CD4-positive, alpha-beta memory T cell (primary cell): ENCODE measurements at places on chromosomes 13 and 19. TPM values are rescaled to one million over a fixed set of nuclear protein-coding genes. Genes with fewer than 3 reads are reported as not detected.

Gene MYO16
- 12.0 TPM for total RNA-seq

Gene KCNK6
- 14.9 TPM for total RNA-seq

Gene SMIM44
- total RNA-seq = not detected

Gene VSTM2B
- total RNA-seq = not detected

Gene SHISA7
- not detected for total RNA-seq

Gene PRR19
- 0.64 TPM for total RNA-seq

Gene ATP1A3
- total RNA-seq = 3.5 TPM

Gene DACT3
- not detected for total RNA-seq

Gene SIGLEC12
- total RNA-seq = not detected

- peak; percentile 80 for DNase-seq
These were observed 3.7 kb downstream of the KASH5 start for GRCh38 chr19:49391581-49392399.

DNA sequence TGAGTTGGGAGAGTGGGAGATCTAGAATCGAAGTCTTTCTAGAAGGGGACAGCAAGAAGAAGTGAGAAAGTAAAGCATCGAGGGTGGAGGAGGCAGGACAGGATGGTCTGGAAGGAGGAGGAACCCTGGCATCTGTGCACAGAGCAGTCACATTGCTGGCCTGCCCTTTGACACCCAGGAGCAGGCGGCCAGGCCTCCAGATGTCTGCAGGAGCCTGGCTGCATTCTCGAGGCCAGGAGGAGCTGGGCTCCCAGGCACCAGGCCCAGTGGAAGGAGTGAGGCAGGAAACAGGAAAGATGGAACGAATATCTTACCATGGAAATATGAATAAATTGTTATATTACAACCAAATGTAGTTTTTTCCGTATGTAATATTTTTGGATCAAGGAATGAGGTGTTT, 27.7 kb upstream of the ARGLU1 start:
- DNase-seq = no peak

DNA sequence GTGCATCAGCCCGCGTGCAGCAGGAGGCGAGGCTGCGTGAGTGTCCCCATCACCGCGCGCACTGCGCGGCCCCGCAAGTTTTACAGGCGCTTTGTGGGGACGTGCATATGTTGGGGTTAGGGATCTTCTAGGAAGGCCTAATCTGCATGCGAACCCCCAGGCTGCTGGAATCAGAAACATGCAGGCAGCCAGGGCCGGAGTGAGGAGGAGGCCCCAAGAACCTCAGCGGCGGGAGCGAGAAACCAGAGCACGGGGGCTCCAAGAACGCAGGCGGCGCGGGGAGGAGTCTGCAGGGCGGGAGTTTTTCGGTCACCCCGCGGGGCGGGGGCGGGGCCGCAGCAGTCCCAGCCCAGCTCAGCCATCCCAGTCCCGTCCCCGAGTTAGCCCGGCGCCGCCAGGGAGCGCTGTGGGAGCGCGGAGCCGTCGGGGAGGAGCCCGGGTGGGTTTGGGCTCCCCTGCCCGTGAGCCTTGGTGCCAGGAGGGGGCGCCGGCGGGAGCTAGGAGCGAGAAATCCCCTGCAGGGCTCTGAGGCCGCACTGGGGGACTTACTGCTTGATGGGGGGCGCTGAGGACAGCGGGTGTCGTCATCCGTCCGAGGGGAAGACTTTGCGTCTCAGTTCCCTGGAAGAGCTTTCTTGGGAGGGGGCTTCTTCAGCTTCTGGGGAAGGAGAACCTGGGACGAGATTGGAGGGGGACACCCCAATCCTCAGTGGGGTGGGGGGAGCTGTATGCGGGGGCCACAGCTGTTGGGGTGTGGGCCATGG, 933 bp upstream of the NRTN start:
- DNase-seq = peak; percentile 92

- no peak for DNase-seq
These were observed 368.2 kb upstream of the SLITRK5 start for GRCh38 chr13:87302931-87303330.

- DNase-seq = peak; percentile 25
These were observed 599 bp upstream of the ARHGEF7 start for GRCh38 chr13:111114362-111115060.

DNA sequence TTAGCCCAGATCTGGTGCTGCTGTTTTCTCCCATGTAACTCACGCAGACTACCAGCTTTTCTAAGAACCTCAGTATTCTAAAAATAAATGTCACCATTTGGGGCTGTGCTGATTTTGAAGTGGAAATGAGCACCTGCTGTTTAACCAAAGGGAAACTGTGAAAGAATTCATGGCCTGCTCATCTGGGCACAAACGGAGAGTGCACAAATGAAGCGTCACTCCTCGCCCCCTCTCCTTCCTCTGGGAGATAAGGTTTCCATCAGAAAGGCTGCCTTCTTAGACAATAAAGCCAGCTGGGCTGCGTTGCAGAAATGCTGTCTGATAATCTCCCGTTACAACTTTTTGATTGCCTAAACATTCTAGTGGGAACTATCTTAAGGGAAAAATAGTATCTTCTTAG, 73.7 kb upstream of the SLC15A1 start:
- DNase-seq = no peak

GRCh38 chr13:93727211-93728141, 500.9 kb downstream of the GPC6 start:
- no peak for DNase-seq

DNA sequence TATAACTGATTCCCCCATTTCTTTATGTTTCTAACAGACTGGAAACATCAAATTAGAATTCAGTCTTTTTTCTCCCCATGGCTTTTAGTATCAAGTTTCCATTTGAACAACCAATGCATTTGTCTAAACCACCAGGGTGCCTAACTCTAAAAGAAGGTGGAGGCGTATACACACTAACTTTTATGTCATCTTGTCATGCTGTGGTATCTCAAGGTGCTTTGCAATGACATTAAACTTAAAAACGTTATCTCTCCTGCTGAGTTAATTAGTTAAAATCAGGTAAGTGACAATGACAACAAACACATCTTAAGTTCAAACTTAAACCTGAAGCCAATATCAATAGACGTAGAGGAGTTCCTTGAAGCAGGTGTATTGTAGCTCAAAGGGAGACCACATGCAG, 1001.7 kb downstream of the PCDH17 start:
- DNase-seq = no peak

GRCh38 chr13:44921931-44922758, 67.1 kb downstream of the NUFIP1 start:
- DNase-seq = no peak

DNA sequence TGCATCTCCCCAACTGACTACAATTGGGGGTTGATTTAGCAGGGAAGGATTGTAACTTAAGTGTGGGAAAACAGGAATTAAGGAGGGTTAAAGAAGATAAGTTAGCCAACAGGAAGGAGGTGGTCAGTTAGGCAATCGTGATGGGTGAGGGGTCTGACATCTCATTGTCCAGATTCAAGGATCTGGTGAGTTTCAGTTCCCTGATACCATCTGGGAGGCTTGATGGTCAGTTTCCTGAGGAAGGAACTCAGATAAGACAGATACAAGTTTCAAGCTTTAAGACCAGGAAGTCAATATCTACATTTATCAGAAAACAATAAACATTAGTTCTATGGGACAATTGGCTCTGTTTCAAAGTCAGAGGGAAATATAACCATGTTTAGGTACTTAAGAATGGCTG, 601.8 kb downstream of the SLITRK6 start:
- DNase-seq = no peak

DNA sequence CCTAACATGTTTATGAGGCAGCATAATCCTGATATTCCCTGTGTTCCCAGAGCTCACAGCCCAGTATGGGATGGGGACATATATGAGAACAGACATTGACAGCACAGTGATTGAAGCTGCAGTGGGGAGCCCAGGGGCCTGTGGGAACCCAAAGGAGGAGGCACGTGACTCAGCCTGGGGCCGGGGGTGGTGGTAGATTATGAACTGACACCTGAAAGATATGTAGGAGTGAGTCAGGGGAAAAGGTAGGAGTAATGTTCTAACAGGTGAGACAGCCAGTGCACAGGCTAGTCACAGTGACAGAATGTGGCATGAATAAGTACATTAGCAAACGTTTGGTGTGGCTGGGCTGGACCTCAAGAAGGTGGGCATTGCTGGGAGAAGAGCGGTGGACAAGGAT, 29.0 kb downstream of the CKM start:
- no peak for DNase-seq

DNA sequence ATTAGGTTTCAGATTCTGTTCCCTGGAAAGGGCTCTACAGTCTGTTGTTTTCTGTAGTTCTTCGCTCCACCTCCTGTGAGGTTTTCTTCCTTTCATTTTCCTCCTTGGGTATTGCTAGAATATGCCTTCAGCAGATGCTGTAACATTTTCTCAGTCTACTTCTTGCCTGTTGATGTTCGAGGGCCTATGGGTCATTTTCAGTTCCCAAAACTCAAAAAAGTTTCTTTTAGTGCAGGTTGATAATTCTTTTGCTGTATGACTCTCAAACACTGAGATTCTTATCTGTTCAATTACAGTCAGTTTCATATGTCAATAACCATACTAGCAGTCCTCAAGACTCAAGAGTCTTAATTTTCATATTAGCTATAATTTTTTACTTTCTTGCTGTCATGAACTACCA, 268.3 kb downstream of the RFC3 start:
- DNase-seq = no peak

DNA sequence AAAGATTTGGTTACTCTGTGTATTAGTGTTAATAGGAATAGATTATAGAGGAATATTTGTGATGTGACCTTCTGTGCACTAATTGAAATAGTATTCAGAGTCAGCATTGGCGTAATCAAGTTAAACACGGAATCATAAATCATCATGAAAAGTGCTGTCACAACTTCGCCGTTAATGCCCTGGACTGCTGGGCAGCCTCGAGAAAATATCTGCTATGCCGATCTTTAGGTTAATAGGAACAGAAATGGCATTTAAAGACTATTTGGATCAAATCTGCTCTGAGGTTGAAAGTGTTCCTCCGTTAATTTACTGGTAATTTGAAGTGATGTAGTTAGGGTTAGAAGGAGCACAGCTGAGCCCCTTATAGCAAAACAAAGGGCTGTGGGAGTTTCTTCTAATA, 219.0 kb downstream of the MZT1 start:
- DNase-seq = no peak

DNA sequence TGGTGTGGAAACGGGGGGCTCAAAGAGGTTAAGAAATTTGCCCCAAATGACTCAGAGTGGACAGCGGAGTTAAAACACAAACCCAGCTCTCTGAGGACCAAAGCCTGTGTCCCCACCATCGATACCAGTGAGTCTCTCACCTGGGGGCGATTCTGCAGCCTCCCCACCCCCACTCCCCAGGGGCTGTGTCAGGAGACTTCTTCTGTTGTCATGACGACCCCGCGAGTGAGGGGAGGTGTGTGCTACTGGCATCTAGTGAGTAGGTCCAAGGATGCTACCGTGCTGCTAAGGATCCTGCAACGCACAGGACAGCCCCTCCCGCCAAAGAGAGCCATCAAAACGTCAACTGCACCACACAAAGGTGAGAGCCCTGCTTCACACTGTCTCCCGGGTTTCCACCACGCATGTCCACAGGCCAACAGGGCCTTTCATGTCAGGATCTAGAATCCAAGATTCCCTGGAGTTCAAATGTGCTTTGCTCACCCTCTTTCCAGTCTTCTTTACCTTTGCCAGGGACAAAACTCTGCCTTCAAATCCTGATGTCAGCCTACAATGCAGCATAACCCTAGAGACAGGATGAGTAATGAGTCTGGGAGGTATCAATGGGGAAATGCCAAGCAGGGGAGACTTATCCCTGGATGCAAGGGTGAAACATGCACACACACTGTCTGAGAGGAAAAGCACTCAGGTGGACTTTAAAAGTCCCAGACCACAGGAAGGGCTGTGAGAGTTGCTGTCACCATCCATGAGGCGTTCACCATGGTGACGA, 3.9 kb downstream of the RANBP3 start:
- DNase-seq = no peak

GRCh38 chr19:18321734-18322102, 1.2 kb downstream of the LSM4 start:
- DNase-seq = no peak

DNA sequence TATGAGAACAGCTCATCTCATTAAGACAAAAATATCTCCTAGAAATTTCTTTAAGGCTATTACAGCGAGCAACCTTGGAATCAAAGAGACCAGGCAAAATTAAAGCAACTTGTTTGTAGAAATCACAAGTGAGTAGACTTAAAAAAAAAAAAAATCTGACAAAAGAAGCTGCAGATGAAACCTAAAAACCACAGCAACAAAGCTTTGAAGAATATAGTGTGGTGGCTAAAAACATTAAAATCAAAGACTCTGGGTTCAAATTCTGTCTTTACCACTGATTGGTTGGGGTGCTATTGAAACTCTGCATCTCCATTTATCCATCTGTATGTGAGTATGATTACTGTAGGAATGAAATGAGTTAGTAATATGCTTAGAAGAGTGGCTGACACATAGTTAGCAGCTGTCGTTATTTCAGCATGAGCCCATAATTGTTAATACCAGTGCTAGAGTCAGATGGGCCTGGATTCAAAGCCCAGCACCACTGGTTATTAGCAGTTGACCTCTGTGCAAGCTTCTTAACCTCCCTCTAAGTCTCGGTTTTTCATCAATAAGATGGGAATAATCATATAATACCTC, 157.6 kb downstream of the FOXO1 start:
- no peak for DNase-seq

- DNase-seq = no peak
These were observed 214.0 kb downstream of the PCDH9 start for GRCh38 chr13:67015976-67016600.

- DNase-seq = no peak
These were observed 328.0 kb upstream of the ZNF507 start for GRCh38 chr19:32017176-32017953.

- no peak for DNase-seq
These were observed 1.1 kb downstream of the WTIP start for GRCh38 chr19:34482380-34483250.

DNA sequence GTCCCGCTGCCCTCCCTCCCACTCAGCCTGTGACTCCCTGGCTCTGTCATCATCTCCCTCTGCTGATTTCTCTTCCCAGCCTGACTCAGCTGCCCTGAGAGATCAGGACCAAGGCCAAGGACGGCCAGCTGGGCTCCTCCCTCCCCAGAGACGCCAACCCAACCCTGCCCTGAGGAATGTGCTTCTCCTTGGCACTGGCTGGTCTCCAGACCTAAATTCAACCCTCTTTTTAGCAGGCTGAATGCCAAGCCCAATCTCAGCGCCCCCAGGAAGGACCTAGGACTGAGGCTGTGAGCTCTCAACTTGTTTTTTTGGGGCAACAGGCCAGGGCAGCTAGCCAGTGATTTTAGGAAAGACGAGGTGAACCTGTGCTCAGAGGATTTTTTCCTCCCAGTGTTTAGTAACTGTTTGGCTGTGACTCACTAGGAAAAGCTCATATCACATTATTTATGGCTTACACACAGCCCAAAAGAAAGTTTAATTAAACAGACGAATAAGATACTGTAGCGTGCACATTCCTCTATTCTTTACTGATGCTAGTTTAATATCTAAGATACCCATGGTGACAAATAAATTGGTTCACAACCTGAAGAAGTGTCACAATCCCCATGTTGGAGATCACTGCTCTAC, 7.4 kb upstream of the IGFL1 start:
- no peak for DNase-seq

DNA sequence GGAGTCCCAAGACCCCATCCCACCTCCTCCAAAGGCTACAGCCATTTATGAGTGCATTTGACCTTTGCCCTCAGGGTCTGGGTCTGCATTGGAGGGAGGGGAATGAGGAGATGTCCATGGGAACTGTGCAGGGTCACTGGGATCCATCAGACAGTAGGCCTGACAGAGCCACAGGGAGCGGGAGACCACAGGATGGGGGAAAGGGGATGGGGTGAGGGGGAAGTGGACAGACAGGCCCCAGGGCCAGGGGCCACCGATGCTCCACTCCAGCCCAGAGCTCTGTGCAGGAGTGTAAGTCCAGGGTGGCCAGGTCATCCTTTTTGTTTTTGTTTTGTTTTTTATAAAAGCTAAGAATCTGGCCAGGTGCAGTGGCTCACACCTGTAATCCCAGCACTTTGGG, 82.5 kb downstream of the CHST8 start:
- DNase-seq = no peak
